ENCODE measurements at places on chromosomes 11 and 22. TPM values are rescaled to one million over a fixed set of nuclear protein-coding genes. Genes with fewer than 3 reads are reported as not detected.

GRCh38 chr22:41925783-41926460 is 684 bp downstream of the TNFRSF13C start:
- peak; percentile 89 for DNase-seq
- H3K4me1 ChIP-seq, result peaks cover 24% of the 10 kb centered on the region
- H3K27ac ChIP-seq, result no peak overlapping the region

The OLFML1 gene
- not detected for total RNA-seq

The GSTT2 gene
- not detected for total RNA-seq

The ASRGL1 gene
- 5.1 TPM for total RNA-seq
